ENCODE measurements at places on chromosomes 11 and 22.

GRCh38 chr22:39494471-39495120 is 7.5 kb upstream of the MIEF1 start:
- DNase-seq: no peak

DNA sequence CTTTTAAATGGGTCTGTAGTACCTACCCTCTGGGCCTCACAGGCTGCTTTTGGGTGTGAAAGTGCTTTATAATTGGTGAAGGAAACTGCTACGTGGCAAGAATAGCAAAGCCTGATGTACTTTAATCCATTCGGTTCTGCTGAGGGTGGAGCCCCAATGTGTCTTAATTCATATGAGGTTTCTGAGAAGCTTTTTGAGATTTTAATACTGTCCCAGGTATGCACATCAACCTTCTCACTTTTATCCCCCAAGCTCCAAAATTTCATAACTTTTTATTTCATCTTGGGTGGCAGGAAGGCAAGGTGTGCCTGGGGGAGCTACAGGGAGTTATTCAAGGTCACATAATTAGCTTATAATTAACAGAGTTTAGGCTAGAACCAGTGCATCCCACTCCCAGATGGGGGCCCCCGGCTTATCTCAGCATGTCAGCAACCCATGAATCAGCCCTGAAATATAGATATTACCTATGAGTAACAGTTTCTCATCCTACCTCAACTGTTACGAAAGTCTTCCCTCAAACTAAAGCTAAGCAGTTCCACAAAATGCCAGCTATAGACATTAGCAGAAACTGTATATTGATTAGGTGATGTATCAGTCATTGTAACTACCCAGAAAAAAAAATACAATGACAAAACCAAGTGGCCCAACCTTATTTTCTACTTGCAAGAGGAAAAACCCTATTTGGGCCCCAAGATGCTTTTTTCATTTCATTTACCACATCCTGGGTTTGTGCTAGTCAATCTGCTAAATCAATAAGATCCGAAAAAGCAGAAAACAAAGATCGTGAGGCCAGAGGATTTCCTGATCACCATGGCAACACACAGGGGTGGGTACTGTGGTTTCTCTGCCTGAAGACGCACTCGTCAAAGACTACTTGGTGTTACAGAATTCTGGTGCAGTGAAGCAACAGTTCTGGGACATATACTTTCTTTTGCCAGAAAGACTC is 26.7 kb downstream of the CD44 start:
- DNase-seq: peak; percentile 77

DNA sequence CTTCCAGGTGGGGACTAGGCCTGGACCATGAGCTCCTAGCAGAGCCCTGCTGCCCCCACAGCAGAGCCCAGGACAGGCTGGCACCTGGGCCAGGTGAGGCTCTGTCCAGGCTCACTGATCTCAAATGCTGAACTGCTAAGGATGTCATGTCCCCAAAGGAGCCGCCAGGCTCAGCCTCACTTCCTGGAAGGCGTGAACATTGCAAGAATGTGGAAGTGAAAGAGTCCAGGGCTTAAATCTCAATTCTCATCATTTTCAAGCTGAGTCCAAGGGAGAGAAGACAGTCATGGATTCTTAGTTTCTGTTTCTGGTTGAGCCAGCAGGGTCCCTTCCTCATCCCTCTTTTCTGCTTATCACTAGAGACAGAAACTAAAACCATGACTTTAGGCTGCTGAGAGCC is 5.0 kb downstream of the ASCL2 start:
- no peak for DNase-seq

DNA sequence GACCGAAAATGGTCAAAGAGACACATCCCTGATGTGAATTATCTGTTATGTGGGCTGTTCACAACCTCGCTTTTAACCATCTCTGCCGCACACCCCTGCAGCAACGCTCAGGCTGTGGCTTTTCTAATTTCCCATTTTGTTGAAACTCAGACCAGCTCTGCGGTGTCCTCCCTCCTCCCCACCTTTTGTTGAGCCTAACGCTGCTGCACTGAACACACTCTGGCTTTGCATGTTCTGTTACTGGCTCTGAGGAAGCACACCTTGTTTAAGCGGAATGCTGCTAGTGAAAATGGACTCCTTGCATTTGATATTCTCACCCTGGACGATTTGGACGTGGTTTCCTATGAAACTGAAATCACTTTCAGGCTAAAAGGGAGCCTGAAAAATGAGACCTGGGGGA is 198.5 kb upstream of the MTNR1B start:
- DNase-seq: no peak

DNA sequence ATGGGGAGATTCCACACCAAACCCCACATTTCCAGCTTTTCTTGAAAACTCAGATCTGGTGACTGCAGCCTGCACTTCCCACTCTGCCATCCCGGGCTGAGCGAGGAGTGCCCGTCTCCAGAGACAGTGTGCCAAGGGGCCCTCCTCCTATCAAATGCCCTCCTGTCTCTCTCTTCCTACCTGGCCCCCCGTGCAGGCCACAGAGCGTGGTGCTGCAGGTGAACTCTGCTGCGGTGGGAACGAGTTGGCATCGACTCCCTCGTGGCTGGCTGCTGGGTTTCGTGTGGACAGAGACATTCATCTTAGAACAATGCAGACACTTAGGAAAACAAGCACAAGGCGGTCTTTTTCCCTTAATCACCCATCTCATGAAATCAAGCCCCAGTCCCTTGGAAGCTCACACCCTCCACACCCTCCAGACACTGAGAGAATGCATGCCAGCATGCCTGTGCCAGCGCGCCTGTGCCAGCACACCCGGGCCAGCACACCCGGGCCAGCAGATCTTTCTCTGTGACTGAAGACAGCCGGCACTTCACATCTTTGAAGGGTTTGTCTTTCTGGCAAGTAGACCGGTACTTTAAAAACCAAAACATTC is 65.0 kb downstream of the PARVB start:
- no peak for DNase-seq

DNA sequence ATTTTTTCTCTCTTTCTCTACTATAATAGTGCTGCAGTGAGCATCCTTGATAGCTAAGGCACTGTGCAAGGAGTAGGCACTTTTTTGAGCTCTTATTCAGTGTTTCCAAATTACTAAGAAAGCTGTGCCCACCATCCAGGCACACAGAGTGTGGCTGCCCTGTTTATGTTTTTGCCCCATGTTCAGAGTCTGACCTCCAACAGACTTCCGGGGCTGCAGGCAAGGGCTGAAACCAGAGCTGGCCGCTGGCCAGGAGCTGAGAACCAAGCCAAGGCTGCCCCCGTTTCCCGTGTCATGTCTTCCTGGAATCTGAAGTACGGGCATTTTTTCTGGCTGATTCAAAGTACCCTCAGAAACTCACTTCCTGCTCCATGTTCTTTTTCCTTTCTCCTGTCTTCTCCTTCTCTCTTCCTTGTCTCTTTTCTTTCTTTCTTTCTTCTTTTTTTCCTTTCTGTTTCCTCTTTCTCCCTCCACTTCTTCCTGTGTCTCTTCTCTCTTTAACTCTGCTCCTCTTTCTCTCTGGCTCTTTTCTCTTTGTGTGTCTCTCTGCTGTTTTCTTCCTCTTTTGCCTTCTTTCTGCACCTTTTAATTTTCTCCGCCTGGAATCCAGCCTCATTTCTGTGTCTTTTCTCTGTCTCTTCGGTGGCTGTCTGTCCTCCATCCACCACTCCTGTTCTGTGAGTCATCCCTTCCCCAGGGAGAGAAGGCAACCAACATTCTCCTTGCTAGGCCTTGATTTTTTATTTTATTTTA is 17.0 kb upstream of the KCTD14 start:
- DNase-seq: no peak

- DNase-seq: peak; percentile 31
These were observed 38.7 kb upstream of the RCN1 start for GRCh38 chr11:32052215-32052614.

DNA sequence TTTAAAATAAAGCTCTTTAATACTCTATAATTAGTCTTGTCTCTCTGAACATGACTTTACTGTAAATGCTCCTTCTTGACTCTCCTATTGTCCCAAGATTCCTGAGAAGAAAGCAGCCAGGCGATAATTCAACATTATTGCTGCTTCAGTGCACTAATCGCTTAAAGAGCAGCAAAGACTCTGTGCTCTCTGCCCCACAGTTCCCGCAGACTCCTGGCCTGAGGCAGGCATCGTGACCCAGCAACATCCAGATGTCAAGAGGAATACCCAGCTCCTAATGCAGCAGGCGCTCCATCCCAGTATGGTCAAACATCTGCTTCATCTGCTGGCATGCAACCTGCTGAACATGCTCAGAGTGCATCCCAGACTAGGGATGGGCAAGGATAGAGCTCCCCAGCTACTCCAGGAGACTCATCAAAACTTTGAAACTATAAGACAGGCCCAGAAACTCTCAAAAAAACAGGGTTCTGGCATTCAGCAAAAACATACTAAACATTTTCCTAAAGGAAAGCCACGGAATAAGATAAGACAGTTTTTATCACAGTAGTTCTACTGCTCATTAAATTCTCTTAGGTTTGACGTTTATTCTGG is 270.0 kb downstream of the SOX6 start:
- no peak for DNase-seq

- DNase-seq: no peak
These were observed 9.1 kb downstream of the MMP10 start for GRCh38 chr11:102771351-102771750.

DNA sequence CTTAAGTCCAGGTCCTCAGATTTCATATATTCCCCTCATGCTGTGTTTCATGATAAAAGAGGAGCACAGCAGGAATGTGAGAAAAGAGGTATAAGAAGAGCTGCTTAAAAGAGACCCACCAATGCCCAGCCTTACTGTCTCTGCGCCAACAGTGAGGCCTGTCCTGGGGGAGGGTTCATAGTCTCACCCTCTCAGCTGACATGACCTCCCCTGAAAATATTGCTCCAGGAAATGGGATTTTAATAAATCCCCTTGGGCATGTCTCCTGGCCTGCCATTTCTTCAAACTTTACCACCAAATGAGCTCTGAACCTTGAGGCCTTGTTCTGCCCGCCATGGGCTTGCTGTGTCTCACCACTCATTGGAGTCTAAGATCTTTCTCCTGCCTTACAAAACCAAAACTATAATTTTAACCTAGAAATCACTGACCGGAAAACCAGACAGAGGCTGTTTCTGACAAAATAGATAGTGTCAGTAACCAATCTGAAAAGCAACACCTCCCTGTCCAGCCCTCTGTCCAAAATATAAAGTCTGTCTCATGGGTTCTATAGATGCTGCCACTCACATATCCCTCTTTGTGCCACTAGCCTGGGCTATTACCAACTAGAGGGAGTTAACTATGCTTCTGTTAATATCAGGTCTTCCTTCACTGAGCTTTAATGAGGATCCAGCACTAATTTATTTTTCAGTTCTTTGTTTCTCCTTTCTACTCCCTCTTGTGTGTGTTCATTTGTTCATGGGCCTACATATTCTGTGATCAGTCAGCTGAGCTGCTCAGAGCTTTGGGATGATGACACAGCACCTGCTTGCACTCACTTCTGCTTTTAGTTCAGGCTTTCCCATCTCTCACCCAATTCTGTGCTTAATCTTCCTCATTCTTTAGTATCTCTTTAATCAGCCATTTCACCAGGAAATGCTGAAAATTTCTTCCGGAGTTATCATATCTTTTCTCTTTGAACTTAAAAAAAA is at the start of gene OR2AG2:
OR2AG2 (minus strand) TSS at position 51 of the 968 bp plus-strand sequence. CDS start 3,019 bp downstream, outside the sequence.
- no peak for DNase-seq

- DNase-seq: no peak
These were observed 58.1 kb downstream of the SNX19 start for GRCh38 chr11:130858215-130858614.

DNA sequence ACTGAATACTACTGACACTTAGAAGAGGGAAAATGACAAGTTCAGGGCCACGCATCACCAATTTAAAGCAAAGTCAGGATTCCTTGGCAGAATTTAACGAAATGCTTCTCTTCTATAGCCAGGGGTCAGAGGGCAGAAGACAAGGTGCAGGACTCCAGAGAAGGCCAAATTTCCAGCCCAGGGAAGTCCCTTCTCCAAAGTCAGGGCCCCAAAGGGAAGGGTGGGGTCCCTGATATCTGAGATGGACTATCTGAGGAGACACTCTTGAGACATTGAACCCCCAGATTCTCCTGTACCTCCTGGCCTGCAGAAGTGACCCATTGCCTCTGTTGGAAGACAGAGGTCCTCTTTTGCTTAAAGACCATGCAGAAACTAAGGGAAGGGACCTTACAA is 91.2 kb downstream of the RPS6KA4 start:
- no peak for DNase-seq

GRCh38 chr11:74297484-74297883 is 14.0 kb downstream of the P4HA3 start:
- DNase-seq: no peak

DNA sequence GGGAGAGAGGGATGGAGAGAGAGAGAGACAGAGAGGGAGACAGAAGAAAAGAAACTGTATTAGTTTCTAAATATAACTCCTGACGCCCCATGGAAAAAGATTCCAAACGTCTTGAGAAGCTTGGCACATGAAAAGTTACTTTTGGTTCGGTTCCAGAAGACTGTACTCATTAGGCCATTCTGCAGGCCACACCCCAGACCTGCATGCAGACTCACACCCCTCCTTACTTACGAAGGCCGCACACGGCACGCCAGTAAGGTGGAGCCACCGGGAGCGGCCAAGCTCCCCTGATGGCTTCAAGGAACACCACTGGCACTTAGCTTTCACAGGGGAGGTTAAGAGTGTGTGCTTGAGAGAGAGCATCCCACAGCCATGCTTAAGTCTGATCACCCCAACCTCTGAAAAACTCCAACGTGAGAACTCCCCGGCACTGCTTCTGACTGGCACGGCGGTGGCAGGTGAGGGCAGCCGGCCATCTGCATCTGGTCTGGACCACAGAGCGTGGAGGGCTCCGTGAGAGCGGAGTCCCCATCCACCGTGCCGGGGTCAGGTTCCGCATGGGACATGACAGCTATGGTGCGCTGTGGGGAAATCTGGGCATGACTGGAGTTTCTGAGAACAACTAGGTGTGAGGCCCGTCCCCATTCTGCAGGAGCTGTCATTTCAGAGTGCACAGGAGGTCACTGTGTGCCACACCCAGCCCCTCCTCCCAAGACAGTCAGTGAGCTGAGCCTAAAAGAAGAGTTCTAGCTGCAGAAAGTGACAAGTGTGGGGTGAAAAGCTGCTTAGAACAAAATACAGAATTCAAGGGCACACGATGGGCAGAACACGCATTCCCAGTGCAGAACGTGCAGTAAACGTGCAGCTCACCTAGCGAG is 62.4 kb downstream of the MYH9 start:
- no peak for DNase-seq

DNA sequence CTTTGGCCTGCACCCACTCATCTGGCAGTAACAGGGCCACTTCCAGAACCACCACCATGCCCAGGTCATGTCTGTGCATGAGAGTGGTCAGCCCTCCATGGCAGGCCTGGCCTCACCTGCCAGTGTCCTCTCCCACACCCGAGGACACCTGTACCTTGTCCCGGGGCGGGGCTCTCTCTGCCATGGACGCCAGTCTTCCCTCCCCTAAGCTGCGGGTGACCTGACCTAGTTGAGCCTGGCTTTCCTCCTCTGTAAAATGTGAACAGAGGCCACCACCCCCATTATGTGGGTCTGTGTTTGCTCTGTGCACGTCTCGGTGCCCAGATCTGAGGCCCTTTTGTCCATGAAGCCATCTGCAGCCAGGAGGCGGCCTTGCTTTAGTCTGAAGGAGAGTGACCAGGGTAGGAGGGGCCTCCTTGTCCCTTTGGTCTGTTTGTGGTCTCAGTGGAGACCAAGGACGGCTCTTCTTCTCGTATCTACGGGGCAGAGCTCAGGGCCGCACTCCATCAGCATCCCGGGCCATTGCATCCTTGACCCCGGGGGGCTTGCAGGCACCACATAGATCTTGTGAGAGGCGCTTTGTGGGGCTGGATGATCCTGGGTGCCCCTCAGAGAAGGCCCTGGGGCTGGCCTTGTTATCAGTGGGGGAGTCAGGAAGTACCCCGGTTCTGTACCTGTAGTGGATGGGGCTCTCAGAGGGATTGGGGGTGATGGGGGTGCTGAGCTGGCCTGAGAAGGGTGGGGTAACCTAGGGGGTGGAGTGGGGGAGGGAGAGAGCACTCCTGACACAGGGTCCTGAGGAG is 121.6 kb downstream of the KCNQ1 start:
- DNase-seq: no peak

GRCh38 chr22:38572065-38572464 is 2.1 kb upstream of the DMC1 start:
- peak; percentile 19 for DNase-seq

All from stimulated activated CD8-positive, alpha-beta memory T cell treated with anti-CD3 and anti-CD28 coated beads, Interleukin-12 subunit alpha, Interleukin-12 subunit beta, amount 100 ng/mL, for 1 hour (primary cell).